ENCODE measurements at places on chromosomes 2 and 18.
A peak's percentile ranks its signal among the peaks of the same experiment; 100 is the strongest.

GRCh38 chr18:32317651-32318050 lies 127.8 kb downstream of the MEP1B start:
- no peak for DNase-seq

DNA sequence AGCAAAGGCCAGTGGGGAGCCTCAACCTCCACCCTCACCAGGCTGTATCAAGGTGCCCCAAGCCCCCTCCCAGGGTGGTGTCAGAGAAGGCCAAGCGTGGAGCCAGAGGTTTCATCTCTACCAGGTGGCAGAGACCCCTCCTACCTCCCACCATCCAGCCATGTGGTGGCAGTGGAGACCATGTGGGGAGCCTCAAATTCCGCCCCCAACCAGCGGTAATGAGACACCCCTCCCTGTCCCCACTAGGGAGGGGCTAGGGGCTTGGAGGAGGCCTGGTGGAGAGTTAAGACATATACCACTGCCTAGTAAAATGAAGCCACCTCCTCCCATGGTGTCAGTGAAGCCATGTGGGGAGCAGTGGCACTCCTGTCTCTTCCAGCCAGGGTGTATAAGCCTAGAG lies 24.4 kb upstream of the YPEL5 start:
- no peak for DNase-seq

DNA sequence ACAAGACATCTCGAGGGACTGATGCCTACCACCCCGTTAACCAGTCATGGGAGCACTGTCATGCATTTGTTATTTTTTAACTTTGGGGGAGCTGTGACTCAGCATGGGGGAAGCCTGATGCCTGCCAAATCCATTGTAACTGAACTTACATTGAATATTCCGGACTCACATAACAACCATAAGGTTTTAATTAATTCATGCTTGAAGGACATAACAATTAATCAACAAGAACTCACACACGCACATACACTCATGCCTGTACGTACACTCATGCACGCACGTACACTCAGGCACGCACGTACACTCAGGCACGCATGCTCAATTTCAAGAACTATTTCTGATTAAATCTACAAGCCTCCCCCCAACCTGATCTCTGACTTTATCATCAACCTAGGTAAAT lies 1639.1 kb downstream of the SUCLG1 start:
- no peak for DNase-seq

DNA sequence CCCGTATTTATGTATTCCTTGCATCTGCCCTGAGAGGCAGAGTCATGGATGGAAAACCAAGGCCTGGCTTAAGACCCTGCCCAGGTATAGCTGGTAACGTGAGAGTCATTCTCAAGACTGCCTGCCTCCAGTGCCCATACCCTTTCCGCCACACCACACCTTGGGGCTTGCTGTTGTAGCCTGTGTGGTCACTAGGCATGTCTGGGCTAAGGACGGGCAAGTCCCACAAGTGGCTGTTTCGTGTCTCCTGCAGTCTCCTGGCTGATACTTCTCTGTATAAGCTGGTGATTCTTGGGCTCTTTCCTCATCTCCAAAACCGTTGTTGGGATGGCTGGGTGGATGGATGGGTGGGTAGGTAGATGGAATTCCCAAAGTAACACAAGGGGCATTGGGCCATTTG lies 269.8 kb downstream of the KLHL29 start:
- no peak for DNase-seq

GRCh38 chr2:126943612-126944348 lies 45.1 kb downstream of the TEX51 start:
- no peak for DNase-seq

- no peak for DNase-seq
Measured at GRCh38 chr2:54531558-54531957, 75.4 kb downstream of the SPTBN1 start.

- peak; percentile 35 for DNase-seq
Measured at GRCh38 chr2:186256540-186256939, 229.5 kb upstream of the ZC3H15 start.

GRCh38 chr2:236464140-236464539 lies 105.5 kb upstream of the ACKR3 start:
- DNase-seq, result no peak

GRCh38 chr2:35887146-35887545 lies 468.4 kb upstream of the CRIM1 start:
- DNase-seq, result no peak

- no peak for DNase-seq
Measured at GRCh38 chr2:167140767-167141166, 252.5 kb downstream of the XIRP2 start.

GRCh38 chr2:223306371-223306770 lies 254.4 kb downstream of the KCNE4 start:
- peak; percentile 5 for DNase-seq

GRCh38 chr2:235378944-235379343 lies 114.9 kb upstream of the AGAP1 start:
- DNase-seq, result no peak

- no peak for DNase-seq
Measured at GRCh38 chr18:69480460-69480859, 79.8 kb downstream of the DOK6 start.

DNA sequence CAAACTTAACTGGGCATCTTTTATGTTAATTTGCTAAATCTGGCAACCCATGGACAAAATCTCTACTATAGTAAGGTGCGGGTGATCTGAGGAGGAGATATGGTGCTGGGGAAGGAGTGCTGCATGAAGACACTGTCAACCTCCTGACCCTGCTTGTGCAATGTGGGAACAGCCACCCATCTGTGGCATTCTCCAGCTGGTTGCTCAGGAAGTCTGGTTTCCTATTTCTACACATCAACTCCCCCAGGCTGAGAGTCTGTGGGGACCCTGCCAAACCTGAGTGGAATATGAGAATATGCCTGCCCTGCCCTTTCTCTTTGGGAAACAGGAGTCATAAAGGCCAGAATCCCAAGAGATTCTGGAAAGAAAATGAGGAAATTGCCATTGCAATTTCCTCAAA lies 60.1 kb upstream of the PAX3 start:
- DNase-seq, result no peak

DNA sequence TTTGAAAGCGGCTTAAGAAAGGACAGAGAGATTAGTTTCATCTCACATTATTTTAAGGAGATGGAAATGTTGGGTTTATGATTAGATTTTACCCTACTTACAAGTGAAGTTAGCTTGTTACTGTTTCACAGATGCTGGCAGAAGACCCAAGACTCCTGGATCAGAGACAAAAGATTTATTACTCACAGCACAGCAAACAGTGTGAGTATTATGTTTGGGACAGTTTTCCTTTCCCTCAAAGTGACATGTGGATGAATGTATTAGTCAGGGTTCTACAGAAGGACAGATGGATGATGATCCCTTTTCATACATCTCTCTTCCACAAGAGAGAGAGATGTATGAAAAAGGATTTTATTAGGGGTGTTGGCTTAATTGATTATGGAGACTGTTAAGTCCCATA lies 281.8 kb upstream of the CDH2 start:
- DNase-seq, result no peak

DNA sequence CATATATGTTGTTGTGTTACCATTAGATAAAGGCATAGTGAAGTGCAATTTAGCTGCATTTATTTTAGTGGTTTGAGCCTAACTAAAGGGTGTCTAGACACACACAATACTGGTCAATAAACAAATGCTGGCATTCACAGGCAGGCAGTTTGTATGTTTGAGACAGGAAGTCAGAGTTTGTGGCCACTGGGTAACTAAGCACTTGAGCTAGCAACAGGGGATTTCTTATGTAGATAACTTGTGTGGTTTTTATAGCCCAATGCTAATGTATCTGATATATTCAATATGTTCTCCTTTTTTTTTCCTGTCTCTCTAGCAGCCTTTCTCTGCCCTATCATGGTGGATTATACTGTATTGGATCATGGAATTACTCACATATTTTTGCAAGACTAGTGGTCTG lies 38.1 kb downstream of the LRRTM4 start:
- DNase-seq, result no peak

DNA sequence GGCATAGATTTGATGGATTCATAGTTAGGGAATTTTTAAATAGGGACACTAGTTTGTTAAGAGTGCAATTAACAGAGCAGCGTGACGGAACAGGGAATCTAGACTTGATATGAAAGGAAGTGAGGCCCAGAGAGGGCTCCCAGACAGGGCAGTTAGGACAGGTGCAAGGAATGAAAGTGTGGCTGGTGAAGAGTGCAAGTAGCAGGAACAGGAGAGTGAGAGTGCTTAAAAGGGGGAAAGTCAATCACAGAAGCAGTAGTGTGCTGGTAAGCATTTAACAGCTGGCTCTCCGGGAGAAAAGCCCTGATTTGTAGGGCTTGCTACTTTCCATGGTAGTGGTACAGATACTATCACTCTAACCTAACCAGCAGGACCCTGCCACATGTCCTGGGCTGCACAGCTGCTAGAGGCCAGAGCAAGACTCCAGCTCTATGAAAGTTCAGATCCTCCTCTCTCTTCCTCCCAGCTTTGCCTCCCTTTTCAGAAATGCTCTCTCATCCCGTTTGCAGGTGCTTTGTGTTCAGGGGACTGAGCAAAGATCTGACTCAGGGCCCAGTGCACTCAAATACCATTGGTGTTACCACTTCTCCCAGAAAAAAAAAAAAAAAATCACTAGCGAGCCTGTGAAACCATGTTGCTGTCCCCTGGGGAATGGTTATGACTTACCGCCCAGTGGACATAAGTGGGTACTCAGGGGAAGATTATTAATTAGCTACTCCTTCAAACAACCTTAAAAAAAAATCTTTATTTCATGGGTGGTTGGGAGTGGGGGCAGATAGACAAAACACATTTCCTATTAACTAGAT lies 18.1 kb upstream of the GCFC2 start:
- no peak for DNase-seq

- DNase-seq, result peak; percentile 58
Measured at GRCh38 chr2:98903767-98904485, 32.1 kb downstream of the CRACDL start.

Data from NCI-H1092 treated with DMSO at 0.1 percent for 48 hours (cell line).